ENCODE measurements at places on chromosomes 12 and 14. TPM values are rescaled to one million over a fixed set of nuclear protein-coding genes. Genes with fewer than 3 reads are reported as not detected.

Gene HSPB8
- polyA plus RNA-seq, result not detected

Gene ALX1
- not detected for polyA plus RNA-seq

Gene C14orf132
- 1.2 TPM for polyA plus RNA-seq

Gene TAMALIN
- polyA plus RNA-seq, result 5.3 TPM

Gene ANO2
- not detected for polyA plus RNA-seq

Gene CCDC175
- polyA plus RNA-seq, result not detected

Gene GAS2L3
- polyA plus RNA-seq, result not detected

Gene CLEC6A
- polyA plus RNA-seq, result not detected

DNA sequence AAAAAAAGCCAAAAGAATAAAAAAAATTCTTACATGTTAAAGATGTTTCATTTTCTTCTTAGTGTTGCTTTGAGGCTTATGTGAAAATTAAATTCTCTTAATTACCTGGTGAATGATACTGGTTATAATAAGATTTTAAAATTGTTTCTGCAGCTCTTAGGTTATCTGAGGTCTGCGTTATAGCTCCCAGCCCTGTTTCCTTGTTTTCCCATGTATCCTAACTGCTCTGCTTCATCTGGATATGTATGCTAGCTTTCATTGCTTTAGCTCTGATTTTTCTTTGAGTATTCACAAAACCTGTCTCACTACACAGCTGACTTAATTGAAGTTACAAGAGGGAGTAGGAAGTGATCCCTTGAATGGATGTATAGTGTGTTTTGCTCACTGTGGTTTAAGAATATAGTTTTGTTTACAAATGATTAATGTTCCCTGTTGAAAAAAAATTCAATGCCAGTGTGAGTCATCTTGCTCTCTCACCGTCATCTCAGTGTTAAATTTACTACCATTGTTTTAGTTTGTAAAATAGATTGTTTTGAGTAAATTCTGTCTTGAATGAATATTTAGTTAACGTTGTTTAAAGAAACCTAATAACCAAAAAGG is 26.8 kb downstream of the CPSF6 start:
- no peak overlapping the region for H3K27ac ChIP-seq
- H3K4me3 ChIP-seq, result no peak overlapping the region
- H3K36me3 ChIP-seq, result peaks cover 30% of the 10 kb centered on the region
- H3K4me1 ChIP-seq, result no peaks in the 10 kb centered on the region

DNA sequence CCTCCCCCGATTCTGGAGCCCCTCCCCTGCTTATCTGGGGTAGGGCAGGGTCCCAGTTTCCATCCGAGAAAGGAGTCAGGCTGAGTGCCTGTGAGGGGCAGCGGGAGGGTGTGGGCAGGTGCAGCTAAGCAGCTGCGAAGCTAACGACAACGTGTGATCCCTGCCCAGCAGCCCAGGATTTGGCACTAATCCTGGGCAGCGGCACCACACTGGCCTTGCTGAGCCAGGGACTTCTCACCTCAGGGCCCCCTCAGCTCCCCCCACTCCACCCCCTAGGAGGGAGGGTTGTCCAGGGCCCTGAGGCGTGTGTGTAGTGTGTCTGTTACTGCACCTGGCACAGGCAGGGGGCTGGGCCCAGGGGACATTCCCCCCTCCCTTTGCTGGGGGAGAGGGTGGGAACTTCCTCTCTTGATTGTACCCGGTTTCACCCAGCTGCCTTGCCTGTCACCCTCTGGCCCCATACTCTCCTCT is 1.8 kb downstream of the SMIM41 start:
- peaks cover 17% of the 10 kb centered on the region for H3K36me3 ChIP-seq
- no peak overlapping the region for H3K27ac ChIP-seq
- peaks cover 8% of the 10 kb centered on the region for H3K4me1 ChIP-seq
- H3K4me3 ChIP-seq, result no peak overlapping the region
- H3K27me3 ChIP-seq, result no peaks in the 10 kb centered on the region

DNA sequence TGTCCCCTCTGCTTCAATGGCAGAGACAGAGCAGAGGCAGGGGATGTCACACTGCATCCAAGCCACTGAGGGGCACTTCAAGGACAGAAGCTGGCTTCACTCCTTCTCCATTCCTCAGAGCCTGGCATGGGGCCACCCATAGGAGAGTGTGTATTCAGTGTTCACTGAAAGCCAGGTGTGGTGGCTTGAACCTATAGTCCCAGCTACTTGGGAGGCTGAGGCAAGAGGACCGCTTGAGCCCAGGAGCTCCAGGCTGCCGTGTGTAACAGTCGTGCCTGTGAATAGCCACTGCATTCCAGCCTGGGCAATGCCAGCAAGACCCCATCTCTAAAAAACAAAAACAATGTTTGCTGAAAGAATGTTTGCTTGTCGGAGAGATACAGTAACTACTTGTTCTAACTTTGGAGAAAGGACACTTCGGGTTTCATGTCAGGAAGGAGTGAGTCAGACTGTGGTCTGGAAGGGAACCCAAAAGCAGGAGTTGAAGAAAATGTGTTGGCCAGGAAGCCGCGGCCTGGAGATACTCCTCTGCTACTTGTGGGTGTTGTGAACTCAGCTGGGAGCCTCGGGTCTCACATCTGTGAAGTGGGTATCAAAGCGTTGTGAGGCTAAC is 43.4 kb downstream of the ELK3 start:
- DNase-seq, result peak; percentile 66
- peak overlapping the region; percentile 11 for H3K4me3 ChIP-seq
- H3K27me3 ChIP-seq, result no peaks in the 10 kb centered on the region

DNA sequence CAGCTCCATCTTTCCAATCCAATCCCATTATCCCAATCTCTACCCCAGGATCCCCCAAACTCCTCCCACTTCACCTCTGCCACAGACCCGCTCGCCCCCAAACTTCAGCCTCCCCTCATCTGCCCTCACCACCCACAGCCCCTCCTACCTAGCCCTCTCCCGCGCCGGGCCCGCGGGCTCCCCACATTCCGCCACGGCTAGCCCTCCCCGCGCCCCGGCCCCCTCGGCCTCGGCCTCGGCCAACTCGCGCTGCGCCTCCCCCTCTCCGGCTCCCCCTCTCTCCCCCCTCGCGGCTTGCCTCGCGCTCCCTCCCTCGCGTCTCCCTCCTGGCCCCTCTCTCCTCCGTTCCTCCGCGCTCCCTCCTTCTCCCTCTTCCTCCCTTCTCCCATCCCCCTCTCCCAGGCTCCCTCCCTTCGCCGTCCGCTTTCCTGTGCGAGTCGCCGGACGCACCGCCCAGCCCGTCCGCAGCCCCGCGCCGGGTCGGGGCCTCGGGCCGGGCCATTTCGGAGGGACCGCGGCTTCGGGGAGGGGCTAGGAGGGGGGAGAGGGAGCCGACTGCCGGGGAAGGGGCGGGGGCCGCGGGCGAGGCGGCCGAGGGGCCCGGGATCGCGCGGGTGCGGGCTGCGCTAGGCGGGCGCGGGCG is at the start of gene ATN1:
TSS of gene ATN1 (plus strand) at position 581 of the 643 bp plus-strand sequence. CDS start 6,043 bp downstream, outside the sequence.
- peak within 1 kb of the TSS; percentile 65 for H3K4me3 ChIP-seq
- H3K36me3 ChIP-seq, result no peaks in the 10 kb centered on the region
- peak; percentile 37 for DNase-seq
- peaks cover 43% of the 10 kb centered on the region for H3K4me1 ChIP-seq
- H3K27me3 ChIP-seq, result no peaks in the 10 kb centered on the region

DNA sequence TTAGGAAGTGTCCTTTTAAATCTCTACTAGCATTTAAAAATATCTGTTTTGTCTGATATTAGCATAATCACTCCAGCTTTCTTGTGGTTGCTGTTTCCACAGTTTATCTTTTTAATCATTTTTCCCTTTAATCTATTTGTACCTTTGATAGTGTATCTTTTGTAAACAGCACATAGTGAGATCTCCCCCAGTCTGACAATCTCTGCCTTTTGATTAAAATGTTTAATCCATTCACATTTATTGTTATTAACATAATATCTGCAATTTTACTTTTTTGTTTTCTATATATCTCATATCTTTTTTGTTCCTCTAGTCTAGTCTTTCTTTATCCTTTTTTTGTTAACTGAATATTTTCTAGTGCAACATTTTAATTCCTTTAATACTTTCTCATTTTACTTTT is 104.2 kb downstream of the RPS6KA5 start:
- no peaks in the 10 kb centered on the region for H3K27me3 ChIP-seq
- no peak overlapping the region for H3K4me3 ChIP-seq
- no peaks in the 10 kb centered on the region for H3K36me3 ChIP-seq
- H3K4me1 ChIP-seq, result no peaks in the 10 kb centered on the region
- DNase-seq, result no peak

DNA sequence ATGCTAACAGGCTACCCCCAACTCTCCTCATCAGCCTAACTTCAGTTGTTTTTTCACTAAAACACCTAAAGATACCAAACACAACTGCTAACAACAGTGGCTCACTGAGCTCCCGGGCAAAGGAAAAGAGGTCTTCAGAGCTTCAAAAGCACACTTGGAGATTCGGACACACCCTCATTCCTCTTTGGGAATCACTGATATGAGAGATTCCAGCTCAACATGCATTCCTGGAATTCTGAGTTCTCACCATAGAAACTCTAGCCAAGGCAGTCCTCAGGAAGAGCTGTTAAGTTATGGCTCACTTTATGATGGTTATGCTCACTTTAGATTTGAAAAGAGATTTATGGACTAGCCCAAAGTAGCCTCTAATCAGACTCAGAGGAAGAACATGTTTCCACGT is 40.1 kb downstream of the STXBP6 start:
- no peaks in the 10 kb centered on the region for H3K27me3 ChIP-seq
- H3K36me3 ChIP-seq, result no peaks in the 10 kb centered on the region
- DNase-seq, result no peak
- H3K4me3 ChIP-seq, result no peak overlapping the region
- H3K27ac ChIP-seq, result no peak overlapping the region

Data from CD4-positive, alpha-beta memory T cell (primary cell).